ENCODE measurements at places on chromosomes 3 and 15.

- no peak for DNase-seq
Measured at GRCh38 chr3:73614419-73614818, 10.3 kb downstream of the PDZRN3 start.

DNA sequence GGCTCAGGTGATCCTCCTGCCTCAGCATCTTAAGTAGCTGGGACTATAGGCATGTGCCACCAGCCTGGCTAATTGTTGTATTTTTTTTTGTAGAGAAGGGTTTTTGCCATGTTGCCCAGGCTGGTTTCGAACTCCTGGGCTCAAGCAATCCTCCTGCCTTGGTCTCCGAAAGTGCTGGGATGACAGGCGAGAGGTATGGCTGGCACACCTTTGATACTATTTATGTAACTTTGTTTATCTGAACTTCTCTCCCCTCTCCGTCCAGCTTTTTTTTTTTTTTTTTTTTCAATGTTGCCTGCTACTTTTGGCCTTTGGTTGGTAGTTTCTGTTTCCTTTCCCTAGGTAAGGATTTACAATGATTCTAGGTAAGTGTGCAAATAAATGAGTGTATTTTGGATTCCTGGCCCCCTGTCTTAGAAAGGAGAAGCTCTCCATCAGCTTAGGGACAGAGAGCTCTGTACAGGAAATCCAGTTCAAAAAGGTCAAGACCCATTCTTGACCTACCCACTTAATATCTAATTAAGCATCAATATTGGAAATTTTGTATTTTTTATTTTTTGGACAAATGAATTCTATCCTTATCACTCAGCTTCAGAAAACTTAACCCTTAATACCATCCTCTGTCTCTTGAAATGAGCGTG is 6.8 kb downstream of the ARL6IP5 start:
- no peak for DNase-seq

GRCh38 chr3:181704421-181705085 is 7.2 kb upstream of the SOX2 start:
- no peak for DNase-seq

GRCh38 chr3:171354049-171354705 is 106.0 kb downstream of the TNIK start:
- DNase-seq: no peak

DNA sequence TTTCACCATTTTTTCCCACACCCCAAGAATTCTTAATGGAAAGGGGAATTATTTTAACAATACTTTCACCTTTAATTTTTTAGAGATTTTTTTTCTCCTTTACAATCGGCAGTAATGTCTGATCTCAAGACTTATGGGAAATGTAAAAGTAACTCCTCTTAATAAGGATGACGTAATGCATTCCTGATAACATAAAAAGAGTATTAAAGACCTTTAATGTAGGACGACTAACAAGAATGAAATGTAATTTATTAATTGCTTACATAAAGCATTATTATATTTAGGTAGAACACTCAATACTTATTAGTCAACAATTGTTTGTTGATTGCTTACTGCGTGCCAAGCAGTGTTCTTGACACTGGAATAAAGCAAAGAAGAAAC is 416.8 kb upstream of the NAALADL2 start:
- DNase-seq: no peak

- no peak for DNase-seq
Measured at GRCh38 chr15:41936649-41937567, 35.4 kb downstream of the EHD4 start.

Data from NCI-H1436 treated with DMSO at 0.1 percent for 48 hours (cell line).